ENCODE measurements at places on chromosomes 5 and 9.

DNA sequence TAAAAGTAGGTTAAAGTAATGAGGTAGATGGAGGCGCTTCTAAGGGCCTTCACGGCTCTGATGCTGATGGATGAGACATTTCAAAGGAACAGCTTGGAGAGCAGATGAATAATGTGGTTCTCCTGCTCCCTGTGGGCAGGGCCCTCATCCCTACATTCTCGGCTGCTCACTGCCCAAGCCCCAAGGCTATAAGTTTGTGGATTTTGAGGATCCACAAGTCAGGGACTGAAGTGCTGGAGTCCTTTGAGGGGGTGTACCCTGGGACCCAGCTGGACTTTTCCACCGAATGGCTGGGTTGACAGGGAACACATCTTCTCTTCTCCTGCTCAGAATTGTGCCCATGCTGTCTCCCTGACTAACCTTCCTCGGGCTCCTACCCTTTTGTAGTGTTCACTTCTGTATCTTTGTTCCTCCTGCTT lies 21.4 kb upstream of the CXCL14 start:
- no peak for DNase-seq

- no peak for DNase-seq
Measured at GRCh38 chr5:158521995-158522394, 577.7 kb downstream of the EBF1 start.

DNA sequence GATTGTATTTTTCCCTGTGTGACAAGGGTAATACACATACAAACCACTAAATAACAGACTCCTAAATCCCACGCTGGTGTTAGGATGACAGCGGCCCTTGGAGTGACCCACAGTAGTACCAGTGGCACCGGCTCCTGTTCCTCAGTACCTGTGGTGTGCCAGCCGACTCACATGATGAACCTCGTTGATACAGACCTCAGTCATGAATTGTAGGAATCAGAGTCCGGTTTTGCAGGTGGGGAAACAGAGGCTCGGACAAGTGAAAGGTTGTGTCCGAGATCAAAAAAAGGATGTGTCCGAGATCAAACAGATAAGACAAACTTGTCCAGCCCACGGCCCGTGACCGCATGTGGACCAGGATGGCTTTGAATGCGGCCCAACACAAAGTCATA lies 78.0 kb downstream of the AMBP start:
- no peak for DNase-seq

DNA sequence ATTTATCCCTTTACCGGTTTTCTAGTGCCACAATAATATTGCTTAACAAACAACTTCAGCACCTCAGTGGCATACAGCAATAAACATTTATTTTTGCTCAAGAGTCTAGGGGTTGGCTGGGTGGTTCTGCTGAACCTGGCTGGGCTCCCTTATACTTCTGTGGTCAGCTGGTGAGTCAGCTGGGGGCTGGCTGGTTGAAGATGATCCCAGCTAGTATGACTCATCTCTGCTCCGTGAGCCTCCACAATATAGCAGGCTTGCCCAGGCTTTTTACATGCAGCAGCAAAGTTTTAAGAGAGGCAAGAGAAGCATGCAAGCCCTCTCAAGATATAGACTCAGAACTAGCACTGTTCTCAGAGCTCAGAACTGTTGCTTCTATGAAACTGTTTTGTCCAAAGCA lies 523.5 kb upstream of the CLINT1 start:
- no peak for DNase-seq

DNA sequence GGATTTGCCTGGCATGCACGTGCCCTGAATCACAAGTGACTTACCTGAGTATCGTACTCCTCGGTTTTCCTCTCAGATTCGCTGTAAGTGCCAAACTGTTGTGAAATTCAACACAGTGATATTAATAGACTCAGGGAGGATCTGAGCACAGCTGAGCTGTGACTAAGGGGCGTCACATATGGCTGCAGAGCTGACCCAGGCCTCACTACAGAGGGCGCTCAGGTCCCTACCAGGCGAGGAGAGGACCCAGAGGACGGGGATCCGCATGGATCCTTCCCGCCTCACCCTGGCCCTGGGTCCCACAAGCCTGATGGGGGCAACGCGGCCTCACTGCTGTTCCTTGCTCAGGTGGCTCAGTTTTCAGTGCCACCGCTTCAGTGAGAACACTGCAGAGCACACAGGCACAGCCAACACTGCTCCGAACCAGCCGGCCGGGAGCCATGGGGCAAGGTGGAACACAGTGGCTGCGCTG lies 20.1 kb downstream of the CLPTM1L start:
- DNase-seq, result no peak

Measured in activated gamma-delta T cell (primary cell).